ENCODE measurements at places on chromosomes 7 and 10. TPM values are rescaled to one million over a fixed set of nuclear protein-coding genes. Genes with fewer than 3 reads are reported as not detected.

Gene RASSF4
- 2.5 TPM for polyA plus RNA-seq

Gene TMEM229A
- not detected for polyA plus RNA-seq

Gene CPN1
- polyA plus RNA-seq: not detected

Gene HOXA4
- polyA plus RNA-seq: 1.3 TPM

Gene NRP1
- 165 TPM for polyA plus RNA-seq

Gene CARD11
- polyA plus RNA-seq: not detected

Gene PNLIPRP1
- not detected for polyA plus RNA-seq

Gene SLC25A40
- polyA plus RNA-seq: 5.5 TPM

Gene SMO
- 7.6 TPM for polyA plus RNA-seq

Gene BHLHA15
- not detected for polyA plus RNA-seq

Gene PAX4
- polyA plus RNA-seq: not detected

GRCh38 chr7:116455009-116455408, 44.5 kb upstream of the CAV2 start:
- DNase-seq: peak; percentile 49

DNA sequence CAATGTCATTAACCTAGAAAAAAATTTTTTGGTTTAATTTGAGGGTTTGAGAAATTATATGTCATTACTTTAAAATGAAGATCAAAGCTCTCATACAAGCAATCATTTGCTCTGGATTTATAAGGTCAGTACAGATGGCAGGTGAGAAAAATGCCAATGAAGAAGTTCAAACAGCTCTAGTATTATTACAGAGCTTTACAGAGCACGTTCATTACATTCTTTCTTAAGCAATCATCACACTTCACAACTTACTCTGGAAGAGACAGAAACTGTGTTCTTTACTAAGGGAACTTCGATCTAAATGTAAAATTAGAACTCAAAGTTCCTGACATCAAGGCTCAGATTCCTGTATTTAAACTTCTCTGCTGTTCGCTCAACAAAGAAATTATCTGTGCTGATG, 153.4 kb downstream of the ATE1 start:
- no peak for DNase-seq

- DNase-seq: no peak
These were observed 75.9 kb upstream of the SLF2 start for GRCh38 chr10:100836891-100837290.

- no peak for DNase-seq
These were observed 41.0 kb downstream of the STRA8 start for GRCh38 chr7:135274495-135275268.

DNA sequence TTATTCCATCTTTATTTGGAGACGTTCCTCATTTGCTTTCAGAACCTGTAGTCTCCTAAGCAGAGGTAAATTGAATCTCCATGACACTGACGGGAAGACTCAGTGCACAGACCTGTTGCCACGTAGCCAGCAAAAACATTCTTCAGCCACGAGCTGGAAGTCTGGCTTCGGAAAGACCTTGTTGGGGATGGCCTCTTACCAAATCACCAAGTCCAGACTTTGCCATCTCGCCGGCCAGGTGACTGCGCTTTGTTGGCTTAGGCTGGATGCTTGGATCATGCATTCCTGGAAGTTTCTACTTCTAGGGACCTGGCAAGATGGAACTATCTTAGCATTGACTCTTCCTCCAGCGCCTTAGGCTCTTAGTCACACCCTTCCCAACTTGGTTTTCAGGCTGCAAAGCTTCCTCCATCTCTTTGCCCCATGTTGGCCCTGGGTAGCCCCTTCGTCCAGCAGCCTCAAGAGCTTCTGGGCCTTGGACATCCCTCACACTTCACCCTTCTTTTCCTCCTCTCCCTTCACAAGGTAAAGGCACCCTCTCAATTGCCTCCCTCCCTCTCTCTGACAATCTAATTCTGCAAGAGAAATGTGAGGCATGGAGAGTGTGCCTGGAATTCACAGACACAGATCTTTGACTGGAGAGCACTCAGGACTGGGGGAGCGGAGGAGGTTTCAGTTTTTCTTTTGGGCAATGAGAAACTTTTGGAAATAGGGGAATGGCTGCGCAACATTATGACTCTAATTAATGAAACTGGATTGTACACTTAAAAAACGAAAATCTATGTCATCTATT, 451.9 kb upstream of the MKI67 start:
- DNase-seq: no peak

DNA sequence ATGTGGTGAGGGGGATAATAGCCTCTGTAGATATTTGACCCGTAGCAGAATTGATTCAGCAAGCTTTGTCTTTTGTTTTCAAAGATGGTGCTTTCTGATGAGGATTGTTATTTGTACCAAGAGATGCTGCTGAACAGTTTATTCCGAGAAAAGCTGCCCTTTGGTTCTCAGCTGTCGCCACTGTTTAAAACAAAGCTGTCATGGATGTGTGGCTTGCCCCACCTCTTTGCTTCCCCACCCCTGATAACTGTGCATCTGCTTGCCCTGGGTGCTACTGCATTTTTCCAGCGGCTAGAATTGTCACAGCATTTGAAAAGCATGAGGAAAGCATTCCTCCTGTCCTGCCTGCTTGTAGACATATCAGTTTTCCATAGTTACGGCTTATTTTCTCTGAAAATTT, 226.9 kb upstream of the CSTF2T start:
- DNase-seq: no peak

- DNase-seq: no peak
These were observed 390.8 kb downstream of the POM121L12 start for GRCh38 chr7:53426145-53426750.

DNA sequence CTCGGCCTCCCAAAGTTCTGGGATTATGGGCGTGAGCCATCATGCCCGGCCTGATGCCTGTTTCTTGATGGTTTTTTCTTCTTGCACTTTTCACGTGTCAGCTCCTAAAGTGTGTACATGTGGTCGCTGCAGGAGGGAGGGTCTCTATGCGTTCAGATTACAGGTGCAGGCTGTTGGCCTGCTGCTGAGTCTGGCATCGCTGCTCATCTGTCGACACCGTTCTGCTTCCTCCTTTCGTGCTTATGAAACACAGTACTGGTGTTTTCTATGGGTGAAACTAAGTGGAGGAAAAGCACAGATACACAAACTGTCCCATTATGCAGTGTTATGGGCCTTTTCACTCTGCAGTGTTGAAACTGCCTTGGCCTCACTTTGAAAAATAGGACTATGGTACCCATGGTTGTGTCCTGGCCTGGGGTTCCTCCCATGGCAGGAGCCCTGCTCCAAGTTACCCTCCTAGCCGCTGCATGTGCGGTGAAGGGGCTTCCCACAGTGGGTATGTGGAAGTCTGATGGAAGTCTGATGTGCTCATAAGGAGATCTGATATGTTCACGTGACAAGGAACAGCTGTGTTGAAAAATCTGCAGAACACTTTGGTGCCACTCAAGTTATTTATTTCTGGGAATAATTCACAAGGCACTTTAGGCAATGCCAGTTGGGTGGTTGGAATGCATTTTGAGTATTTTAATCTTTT, 23.5 kb downstream of the OGDH start:
- DNase-seq: no peak

DNA sequence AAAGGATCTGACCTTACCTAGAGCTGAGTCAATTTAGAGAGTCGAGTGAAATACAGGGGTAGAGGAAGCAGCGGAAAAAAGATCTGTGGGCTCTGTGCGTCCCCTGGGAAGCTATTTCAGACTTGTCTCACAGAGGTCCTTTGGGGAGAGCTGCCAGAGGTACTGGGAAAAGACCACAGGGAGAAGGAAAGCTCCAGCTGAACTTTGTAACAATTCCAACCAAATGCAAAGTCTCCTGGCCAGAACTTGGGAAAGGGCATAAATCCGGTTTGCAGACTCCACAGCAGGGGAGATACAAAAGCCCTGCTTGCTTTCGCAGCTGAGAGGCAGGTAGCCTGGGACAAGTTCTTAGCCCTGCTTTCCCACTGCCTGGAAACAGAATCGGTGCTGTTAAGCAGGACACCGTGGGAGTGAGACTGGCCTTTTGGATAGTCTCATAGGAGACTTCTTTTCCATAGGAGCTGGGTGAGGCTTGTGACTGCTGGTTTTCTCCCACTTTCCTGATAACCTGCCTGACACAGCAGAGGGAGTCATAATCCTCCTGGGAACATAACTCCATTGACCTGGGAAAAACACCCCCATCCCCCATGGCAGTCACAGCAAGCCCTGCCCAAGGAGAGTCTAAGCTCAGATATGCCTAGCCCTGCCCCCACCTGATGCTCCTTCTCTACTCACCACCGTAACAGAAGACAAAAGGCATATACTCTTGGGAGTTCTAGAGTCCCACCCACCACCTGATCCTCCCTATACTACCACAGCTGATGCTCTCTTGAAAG, 926.2 kb downstream of the KCNMA1 start:
- DNase-seq: no peak

DNA sequence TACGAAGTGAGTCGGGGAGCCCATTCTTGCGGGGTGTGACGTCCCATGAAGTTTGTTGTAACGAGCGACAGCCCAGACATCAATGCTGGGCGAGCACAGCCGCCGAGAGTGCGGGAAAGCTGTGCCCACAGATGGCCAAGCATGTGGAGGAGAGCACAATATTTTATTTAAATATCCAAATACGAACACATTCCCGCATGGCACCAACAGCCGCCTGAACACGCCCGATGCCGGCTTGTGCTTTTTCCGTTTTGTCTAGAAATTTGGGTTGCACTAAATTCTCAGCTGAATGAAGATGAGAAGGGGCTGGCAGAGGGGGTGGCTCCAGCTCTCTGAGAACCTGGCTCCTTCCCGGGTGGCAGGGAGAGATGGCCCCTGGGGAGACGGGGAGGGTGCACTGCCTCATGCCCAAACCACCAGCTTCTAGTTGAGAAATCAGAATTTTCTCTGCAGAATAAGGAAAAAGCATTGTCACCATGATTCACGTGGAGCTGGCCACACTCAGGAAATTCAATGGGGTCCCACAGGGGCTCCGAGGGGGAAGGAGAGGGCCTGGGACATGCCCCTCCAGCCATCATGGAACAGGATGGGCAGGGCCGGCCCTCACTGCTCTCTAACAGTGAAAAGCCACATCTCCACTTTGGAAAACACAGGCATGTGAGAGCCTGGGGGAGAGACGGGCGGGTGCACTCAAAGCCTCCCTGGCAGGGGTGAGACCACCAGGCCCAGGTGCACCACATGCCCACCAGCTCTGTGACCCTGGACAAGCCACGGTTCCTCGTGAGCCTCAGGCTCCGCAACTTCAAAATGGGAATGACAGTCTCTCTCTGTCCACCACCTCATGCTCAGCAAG, 48.3 kb downstream of the EBF3 start:
- no peak for DNase-seq

GRCh38 chr10:24849501-24850299, 102.7 kb downstream of the PRTFDC1 start:
- DNase-seq: no peak

GRCh38 chr10:1358147-1358546, 302.0 kb downstream of the WDR37 start:
- DNase-seq: no peak

DNA sequence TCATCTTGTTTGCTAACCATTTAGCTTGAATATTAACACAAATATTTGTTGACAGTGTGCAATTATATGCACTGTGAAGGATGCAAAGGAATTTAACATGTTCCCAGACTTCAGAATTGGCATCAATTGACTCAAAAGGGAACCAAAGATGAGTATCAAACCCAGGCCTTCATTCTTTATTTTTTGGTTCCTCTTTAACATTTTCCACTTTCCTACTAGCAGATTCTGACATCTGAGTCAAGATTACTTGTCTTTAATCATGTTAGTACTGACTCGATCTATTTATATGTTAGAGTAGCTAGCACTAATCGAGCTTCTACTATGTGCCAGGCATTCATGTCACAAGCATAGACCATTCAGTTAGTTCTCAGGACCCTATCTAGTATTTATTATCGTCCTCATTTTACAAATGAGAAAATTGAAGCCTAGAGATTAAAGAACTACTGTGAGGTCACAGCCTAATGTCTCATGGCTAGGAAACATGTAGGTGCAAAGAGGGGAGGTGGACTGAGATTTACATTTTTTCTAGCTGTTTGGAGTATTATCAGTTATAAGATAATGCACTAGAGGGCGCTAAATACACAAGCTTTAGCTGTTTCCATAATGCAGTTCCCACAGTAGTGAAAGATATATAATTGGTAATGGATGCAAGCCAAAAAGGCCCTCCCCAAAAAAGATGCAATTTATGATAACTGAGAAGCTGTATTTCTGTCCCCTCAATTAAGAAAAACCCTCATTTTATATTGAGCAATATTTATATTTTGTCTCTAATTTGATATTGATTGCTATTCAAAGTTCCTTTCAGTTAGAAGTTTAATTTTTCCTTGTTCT, 32.9 kb upstream of the KMT2E start:
- no peak for DNase-seq

DNA sequence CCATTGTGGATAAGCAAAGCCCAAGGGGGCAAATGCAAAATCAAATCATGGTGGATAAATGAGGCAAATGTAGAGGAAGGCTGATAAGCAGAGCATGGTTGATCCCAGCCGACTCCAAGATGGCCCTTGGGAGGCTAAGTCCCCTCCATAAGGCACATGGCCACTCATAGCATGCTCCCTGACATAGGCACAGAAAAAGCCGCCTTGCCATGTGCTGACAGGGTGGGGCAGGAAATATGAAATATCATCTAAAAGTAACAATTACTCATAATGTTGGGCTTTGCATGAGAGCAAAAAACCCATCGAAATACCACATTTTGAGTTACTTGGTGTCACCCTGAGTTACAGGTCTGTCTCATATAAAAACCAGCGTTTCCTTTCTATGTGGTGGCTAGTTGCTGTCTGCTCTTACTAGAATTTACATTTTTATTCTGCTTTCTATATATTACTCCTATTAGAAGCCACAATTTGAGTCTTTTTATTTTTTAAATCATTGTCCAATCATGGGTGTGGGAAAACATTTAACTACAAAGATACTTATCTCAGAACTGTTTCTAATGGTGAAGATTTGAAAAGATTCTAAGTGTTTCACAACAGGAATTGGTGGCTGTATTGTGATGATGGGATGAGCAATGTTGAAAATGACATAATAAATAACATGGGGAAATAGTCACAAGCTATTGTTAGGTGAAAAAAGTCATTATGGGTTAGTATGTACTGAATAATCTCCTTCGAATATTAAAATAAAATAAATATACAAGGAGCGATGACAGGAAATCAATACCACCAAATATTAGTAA, 102.7 kb downstream of the CUBN start:
- DNase-seq: no peak

GRCh38 chr7:151631953-151632749, 112.5 kb upstream of the RHEB start:
- no peak for DNase-seq

DNA sequence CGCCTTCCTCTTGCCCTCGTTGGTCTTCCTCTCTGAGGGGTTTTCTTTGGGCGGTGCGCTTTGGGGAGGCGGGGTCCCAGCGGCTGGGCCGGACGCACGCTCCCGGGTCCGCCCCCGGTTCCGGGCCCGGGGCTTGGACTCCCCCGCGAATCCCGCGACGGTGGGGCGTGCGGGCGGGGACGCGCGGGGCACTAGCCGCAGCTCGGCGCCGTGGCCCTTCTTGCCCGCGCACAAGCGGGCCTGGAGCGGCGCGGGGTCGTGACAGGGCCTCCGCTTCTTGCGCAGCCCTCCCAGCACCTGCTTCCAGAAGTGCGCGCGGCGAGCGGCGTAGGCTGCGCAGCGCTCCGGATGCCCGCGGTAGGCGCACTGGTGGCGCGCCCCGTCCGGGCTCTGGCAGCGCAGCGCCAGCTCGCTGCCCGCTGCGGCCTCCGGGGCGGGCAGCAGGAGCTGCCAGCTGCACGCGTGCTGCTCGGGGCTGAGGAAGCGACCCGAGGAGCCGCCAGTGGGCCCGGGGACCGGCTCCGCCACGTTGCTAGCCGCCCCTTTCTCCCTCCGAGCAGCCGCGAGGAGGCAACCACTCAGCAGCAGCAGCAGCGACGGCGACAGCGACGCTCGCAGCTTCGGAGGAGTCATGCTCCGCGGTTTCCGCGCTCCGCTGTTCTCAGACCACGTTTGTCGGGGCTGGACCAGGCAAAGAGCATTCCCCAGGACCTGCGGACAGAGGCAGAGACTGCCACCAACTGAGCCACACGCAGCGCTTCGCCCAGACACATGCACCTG, 759 bp downstream of the FGFBP3 start:
- DNase-seq: no peak

Measured in BJ (cell line).